Fibroblast of upper back skin (primary cell): ENCODE measurements at places on chromosomes 1 and 21.

- DNase-seq, result no peak
These were observed 18.2 kb downstream of the ADAR start for GRCh38 chr1:154589780-154590179.

DNA sequence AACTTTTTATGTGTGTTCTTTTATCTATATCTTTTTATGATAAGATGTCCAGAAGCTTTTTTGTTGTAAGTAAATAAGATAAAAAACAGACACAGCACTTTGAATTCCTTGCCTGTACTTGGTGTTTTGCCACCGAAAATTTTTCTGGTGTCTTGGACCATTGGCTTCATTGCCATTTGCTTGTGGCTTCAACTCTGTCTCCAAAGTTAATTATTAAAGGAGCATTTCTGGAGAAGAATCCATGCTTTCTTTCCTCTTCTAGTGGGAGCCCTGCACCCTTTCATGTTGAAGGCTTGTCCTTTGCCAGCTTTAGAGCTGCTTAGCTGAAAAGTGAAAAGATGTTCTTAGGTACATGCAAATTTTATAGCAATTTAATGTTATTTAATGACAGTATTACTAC lies 112.2 kb downstream of the DYRK1A start:
- no peak for DNase-seq

DNA sequence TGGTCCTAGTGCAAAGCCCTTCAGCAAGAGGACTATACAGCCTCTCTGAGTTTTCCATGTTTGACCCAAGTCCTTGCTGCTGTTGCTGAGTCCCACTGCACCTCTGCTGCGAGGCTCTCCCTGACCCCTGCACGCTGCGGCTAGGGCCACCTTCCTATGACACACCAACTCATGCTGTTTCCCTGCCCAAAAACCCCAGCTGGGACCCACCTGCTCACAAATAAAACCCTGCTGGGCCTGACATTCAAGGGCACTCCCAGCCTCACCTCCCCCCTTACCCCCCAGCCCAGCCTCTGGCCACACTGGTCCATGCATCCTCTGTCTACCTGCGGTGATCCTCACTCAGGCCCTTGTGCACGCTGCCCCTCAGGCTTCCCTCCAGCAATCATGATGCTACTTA lies 12.3 kb upstream of the ASCL5 start:
- no peak for DNase-seq

DNA sequence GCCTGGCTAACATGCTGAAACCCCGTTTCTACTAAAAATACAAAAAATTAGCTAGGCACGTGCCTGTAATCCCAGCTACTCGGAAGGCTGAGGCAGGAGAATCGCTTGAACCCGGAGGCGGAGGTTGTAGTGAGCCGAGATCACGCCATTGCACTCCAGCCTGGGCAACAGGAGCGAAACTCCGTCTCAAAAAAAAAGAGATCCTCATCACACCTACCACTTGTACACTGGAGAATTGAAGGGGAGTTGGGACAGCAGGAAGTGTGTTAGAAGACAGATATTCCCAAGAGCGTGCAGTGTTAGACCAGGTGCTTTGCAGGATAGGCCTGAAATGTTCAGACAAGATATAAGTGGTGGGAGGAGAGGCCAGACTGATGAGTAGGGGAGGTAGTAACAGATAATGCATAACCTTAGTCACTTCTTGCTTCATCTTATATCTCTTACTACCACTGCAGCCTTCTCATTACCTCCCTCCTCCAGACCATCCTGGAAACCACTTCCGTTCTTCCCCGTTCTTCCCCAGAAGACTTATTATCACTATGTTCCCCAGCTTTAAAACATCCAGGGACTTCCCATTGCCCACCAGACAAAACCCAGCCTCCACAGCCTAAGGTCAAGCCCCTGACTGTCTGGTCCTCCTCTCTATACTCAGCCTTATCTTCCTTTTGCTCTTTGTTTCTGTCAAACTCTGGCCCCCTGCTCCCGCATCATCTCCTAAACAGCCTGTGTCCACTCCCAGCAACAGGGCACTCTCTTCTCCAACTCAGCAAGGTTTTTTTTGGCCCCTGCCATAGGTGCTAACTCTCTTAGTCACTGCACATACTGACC lies 21.3 kb downstream of the FAM20B start:
- DNase-seq, result no peak

DNA sequence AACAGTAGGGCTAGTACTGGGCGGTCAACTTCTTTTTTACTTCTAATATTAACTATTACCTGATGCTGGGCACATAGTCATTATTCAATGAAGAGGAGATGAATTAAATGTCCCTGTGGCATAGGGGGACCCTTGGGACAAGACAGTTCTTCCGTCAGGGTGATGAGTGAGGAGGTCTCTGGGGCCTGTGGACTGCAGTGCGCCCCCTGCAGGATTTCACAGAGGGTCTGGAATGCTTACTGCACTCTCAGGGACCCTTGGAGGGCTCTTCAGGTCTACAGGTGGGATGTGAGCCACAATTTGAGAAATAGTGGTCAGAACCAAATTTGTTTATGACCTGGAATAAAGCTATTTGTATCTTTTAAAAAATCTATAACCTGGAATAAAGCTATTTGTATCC lies 149.4 kb downstream of the FAM78B start:
- no peak for DNase-seq

DNA sequence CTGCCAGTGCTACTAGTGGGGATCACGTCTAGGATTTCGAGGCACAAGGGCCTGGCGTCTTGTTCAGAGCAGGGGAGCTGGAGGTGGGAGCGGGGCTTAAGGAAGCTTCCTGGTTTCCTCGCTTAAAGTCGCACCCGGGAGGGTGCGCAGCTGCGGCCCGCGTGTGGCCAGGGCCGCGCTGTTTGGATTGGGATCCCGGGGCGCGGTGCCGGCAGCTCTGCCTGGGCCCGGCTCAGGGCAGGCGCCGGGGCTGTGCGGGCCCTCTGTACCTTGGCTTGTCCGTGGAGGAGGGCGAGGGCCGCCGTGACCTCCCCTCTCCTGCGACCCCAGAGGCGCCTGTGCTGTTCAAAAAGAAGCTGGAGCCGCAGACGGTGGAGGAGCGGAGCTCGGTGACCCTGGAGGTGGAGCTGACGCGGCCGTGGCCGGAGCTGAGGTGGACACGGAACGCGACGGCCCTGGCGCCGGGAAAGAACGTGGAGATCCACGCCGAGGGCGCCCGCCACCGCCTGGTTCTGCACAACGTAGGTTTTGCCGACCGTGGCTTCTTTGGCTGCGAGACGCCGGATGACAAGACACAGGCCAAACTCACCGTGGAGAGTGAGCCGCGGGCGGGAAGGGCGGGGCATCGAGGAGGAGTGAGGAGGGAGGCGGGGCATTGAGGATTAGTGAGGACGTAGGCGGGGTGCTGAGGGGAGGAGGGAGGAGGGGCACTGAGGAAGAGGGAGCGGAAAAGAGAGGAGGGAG lies 67.8 kb downstream of the OBSCN start:
- peak; percentile 87 for DNase-seq

DNA sequence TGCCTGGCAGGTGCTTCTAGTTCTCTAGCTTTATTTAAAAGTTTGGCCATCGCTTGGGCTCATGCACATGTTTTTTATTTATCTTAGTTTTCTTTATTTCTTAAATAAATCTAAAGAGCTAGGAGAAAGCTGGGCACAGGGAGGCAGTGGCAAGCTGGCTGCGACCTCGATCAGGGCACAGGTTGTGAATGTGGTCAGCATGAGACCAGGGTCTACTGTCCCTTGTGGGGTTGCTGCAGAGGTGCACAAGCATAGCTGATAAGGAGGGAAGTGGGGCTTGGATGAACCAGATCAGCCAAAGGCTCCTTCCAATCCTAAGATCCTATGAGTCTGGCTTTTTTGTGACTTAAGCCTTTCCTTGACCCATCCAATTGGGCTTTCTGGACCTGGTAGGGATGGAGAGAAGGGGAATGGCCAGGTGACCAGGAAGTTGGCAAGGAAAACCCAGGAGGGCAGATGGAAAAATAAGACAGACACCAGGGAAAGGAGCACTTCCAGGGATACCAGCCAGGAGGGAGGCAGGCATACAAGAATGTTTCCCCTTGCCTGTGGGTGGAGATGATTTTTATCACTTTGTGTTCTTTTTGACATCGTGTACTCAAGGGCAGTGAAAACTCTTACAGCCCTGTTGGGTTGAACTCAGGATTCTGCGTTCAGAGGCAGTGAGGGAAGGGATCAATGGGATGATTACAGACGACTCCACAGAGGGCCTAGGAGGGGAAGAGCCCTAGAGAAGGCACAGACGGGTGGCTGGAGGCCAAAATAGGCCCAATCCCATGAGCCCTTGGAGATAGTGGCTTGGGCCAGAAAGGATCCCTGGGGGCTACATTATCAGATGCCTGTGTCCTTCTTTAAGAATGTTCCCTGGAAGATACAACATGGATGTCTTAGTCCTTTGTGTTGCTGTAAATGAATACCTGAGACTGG lies 8.5 kb downstream of the CYP4B1 start:
- no peak for DNase-seq

DNA sequence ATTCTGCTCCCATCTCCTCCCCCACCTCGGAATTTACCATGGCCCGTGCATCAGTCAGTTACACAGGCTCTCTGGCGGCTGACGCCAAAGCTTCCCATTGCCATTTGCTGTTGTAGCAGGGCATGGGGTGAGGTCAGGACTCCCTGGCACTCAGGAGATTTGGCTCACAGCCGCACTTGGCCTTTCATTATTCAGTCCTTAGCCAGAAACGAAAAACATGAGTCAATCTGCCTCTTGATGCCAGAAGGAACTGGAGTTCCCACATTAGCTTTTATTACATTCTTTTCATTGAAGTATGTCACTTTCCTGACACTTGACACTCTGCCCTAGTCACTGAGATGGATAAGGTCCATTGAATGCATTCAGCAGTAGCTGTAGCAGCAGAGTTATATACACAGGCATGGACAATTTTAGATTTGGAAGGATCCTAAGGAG lies 260.6 kb downstream of the CACNA1E start:
- DNase-seq, result no peak

GRCh38 chr1:51957618-51958017 lies 32.9 kb downstream of the RAB3B start:
- DNase-seq, result no peak

DNA sequence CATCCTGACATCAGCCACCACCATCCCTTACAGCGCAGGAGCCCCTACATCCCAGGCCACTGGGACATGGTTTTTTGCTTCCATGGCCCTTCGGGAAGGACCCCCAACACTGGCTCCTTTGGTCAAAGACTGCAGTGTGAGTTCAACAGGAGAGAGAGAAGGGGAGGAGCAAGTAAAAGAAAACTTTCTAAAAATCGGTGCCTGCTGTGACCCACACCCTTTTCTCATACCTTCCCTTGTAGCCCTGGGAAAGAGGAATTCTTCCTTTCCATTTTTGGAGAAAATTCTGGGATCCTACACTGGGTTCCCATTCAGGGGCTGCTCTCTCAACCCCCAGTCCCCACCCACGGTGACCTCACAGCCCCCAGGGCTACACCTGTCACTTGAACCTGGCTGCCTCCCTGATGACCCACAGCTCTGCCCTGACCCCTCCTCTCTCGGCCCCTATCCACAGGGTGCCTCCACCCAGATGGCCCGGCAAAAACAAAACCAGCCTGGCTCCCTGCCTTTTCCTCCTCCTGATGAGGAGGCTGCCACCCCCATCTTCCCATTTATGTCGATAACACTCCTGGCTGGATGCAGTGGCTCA lies 7.6 kb downstream of the PADI4 start:
- no peak for DNase-seq

DNA sequence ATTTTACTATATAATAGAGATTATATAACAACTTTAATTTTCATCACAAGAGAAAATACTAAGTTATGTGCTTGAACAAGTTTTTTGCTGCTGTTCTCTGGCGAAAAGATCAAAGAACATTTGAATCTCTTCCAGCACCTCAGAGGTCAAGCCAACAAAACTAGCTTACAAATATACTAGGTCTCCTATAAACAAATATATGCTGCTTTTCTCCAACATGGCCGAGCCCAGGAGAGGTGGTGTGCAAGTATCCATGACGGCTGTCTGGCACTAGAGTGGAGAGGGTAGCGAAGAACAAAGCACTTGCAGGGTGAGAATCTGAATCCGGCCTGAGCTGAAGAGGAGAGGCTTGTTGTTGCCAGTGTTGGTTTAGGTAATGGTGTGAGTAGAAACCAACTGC lies 7.5 kb upstream of the FMO3 start:
- no peak for DNase-seq

DNA sequence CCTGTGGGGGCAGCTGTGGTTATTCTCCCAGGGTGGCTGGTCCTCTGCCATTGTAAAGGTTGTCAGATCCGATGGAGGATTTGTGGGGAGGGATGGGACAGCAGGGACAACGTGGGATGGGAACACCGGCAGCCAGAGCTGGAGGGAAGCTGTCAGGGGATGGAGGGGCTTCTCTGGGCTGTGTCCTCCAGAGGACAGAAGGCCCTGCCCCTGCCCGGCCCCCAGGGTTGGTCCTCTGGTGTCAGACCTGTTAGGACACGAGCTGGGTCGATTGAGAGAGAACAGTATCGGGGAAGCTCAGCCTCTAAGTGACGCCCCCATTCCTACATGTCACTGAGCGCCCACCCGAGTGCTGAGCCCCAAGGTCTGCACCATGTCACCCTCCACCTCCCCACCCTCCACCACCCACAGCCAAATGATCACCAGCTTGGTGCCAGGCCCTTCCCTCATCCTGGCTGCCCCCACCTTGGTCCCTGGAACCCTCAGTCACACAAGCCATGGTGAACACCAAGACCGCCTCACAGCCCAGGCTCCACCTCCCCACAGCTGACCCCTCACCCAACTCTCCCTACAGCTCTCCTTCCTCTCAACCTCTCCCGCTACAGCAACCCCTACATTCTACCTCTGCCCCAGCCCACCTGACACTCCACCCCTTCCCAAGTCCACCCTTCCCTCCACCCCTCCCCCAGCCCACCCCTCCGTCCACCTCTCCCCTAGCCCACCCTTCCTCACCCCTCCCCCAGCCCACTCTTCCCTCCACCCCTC lies 244.4 kb downstream of the MATN1 start:
- no peak for DNase-seq

GRCh38 chr1:41809692-41810091 lies 109.0 kb downstream of the HIVEP3 start:
- no peak for DNase-seq

GRCh38 chr21:32410916-32411315 lies 1.6 kb upstream of the EVA1C start:
- DNase-seq, result no peak

DNA sequence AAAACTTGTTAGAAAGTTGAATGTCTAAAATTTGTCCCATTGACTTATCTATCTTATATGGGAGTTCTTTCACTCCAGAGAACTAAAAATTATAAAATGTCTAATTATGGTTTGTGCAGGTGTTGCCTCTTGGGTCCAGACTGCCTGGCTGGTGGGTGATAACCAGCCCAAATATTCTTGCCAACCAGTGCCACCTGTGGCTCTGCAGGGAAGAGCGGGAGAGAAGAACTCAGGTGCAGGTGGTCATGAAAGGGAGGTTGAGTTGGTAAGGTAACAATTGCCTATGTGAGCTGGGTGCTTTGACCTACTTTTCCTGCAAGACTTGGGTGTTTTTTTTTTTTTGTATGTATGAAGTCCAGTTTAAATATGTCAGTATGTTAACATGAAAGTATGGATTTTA lies 10.2 kb downstream of the RPS6KC1 start:
- no peak for DNase-seq

- no peak for DNase-seq
These were observed 20.6 kb upstream of the ADAMTS1 start for GRCh38 chr21:26865857-26866256.
